ENCODE measurements at places on chromosomes 11 and 22. TPM values are rescaled to one million over a fixed set of nuclear protein-coding genes. Genes with fewer than 3 reads are reported as not detected.

Gene FOLR1
- not detected for total RNA-seq

DNA sequence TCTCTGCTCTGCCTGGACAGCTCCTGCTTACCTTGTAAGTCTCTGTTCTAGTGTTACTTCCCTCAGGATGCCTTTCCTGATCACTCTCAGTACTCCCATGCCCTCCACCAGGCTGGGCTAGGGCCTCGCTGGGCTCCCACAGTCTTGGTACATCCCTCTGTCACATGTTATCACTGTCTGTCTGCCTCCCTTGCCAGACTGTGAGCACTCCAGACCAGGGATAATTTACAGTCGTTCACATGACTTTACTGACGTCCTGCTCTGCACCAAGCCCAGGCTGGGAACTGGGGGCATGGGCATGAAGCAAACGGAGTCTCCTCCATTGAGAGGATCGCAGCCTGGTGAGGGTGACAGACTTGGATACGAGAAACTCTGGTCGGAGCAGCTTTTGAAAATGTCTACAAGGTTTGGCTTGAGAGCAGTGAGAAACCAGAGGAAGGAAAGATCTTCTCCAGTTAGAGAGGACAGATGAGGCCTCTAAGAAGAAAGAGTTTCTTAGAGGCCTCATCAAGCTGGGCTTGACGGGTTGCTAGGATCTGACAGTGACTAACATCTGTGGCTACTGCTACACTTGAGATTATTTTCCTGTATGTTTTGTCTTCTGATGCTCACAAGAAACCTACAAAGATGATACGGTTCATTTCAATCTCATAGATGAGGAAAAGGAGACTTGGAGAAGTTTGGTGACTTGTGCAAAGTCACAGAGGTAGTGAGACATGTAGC lies 12.5 kb downstream of the USP35 start:
- no peak overlapping the region for H3K27ac ChIP-seq
- H3K4me1 ChIP-seq = no peaks in the 10 kb centered on the region
- no peaks in the 10 kb centered on the region for H3K27me3 ChIP-seq
- H3K4me3 ChIP-seq = no peak overlapping the region

DNA sequence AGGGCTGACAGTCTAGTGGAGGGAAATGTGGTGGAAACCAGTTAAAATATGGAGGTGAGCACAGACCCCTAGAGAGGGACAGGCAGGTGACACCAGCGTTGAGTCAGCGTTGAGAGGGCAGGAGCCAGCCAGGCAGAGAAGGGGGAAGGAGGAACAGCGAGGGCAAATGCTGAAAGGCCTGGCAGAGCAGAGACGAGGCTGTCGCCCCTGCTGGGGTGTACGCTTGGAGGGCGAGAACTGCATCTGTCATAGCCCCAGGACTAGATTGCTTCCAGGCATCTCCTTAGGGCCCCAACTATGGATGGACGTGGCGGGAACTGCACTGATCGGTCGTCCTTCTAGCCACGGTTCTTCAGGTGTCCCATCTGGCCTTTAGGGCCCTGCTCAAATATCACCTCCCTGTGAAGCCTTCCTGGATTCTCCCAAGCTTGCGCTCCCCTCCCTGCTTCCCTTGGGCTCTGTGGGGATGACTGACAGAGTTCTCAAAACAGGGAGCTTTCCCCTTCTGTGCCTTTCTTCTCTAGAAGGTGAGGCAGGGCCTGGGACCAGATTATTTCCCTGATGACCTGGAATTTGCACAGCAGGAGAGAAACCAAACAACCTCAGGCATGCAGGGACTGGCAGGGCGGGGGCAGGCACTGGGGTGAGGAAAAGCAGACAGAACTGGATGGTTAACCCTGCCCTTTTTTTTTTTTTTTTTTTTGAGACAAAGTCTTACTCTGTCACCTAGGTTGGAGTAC lies 11.1 kb downstream of the SYNGR1 start:
- no peak overlapping the region for H3K27ac ChIP-seq
- H3K36me3 ChIP-seq = no peaks in the 10 kb centered on the region
- no peaks in the 10 kb centered on the region for H3K4me1 ChIP-seq
- DNase-seq = no peak

DNA sequence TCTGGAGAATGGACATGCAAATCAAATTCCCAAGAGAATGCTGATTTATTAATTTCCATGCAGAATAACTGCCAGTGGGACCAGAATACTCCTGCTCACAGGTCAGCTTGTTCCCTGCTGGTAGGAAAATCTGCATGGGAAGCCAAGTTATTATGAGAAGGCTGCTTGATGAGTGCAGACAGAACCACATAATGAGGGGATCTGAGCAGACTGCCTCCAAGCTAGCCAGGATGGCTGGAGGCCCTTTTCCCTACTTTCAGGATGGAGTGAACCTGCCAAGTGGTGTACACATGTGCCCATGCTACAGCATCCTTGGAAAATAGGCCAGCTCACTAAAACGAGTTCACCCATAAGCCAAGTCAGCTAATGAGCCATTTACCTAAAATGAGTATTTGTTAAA lies 55.2 kb upstream of the ZBED5 start:
- H3K4me3 ChIP-seq = no peak overlapping the region
- no peak for DNase-seq
- H3K4me1 ChIP-seq = no peaks in the 10 kb centered on the region

Measured in liver (tissue), 10 donors.